ENCODE measurements at places on chromosomes 6 and 20.
A peak's percentile ranks its signal among the peaks of the same experiment; 100 is the strongest.

GRCh38 chr6:21664314-21665109, 71.0 kb downstream of the SOX4 start:
- no peak for DNase-seq

- no peak for DNase-seq
Measured at GRCh38 chr6:16079354-16079753, 49.5 kb upstream of the MYLIP start.

- DNase-seq, result no peak
Measured at GRCh38 chr6:31791324-31792089, 4.0 kb downstream of the VARS1 start.

DNA sequence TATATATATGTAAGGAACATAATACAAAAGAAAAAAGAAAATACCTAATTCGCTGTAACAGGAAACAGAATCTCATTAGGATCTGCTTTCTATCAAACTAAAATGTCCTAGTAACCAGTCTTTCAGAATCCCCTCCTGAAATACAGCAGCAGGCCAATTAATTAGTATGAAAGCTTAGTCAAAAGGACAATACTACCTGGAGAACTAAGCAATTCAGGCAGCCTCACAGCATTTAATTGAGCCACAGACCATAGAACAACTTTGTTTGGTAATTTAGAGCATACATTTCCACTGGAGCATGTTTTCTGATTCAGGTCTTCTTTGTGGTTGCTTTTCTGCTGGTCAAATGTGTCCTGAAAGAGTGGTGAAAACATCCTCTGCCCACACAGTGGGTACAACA, 516.0 kb downstream of the LMBRD1 start:
- DNase-seq, result no peak

GRCh38 chr6:111982681-111983080, 71.2 kb upstream of the CCN6 start:
- no peak for DNase-seq

DNA sequence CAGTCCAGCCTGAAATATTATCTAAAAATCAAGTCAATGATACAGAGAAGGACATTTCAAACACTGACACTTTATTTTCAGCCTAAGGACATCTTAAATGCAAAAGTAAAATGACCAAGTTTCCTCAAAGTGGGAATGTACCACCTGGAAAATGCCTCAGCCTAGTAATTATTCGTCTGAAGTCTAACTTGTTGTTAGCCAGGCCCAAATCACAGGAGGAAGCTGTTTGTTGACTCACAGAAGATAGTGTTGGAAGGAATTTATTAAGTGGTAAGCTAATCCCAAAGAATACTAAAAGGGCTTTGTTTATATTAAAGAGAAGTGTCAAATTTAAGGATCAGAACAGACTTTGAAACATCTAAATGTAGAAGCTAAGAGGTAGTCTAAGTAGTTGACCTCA, 2.5 kb downstream of the PDE7B start:
- no peak for DNase-seq

DNA sequence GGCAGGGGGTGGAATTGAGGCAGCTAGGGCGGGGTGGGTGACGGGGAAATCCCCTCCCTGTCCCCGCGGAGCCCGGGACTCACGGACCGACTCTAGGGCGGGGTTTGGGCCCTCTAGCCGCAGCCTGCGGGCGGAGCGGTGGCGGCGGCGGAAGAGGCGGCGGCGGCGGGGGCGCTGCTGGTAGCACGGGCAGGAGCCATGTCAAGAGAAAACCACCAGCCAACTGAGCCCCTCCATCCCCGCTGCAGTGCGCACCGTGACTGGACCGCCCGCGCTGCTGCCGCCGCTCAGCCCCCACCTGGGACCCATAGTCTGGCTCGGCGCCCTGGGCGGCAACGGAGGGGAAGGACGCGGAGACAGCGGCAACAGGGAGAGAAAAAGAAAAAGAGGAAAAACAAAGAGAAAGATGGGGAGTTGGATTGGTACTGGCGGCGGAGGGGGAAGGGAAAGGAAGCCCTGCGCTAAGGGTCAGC, 1.2 kb upstream of the C6orf62 start:
- DNase-seq, result peak; percentile 81

DNA sequence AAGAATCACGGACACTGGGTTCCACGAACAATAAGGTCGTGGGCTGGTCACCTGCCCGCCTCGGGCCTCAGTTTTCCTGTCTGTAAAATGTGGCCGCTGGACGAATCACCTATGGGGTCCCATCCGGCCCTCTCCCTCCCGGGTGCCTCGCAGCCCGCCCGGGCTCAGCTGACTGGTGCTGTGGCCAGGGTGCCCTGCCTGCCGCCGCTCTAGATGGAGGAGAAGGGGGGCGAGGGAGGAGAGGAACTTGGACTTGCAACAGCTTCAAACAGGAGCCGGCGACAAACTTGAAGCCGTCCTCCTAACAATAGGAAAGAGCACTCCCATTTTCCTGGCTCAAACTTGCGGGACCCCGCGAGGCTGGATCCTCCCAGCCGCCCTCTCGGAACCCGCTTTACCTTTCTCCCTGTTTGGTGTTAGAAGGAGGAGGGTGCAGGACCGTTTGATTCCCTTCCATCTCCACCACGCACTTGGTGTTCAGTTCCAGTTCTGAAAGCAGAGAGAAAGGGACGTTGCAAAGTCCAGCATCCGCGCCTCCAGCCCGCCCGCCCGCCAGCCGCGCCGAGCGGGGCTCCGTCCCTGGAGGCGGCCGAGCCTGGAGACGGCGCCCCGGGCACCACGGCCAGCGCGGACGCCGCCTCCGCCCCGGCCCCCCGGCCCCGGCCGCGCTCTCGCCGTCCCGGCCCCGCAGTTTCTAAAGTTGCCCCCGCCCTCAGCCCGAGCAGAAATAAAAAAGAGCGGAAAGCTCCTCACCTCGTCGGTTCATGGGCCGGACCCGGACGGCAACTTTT, 584 bp downstream of the KIF13A start:
- no peak for DNase-seq

- DNase-seq, result no peak
Measured at GRCh38 chr20:6053776-6054688, at the start of gene LRRN4. Gene LRRN4 (minus strand): TSS chr20:6054060. CDS start chr20:6052799, 1,261 bp downstream.

DNA sequence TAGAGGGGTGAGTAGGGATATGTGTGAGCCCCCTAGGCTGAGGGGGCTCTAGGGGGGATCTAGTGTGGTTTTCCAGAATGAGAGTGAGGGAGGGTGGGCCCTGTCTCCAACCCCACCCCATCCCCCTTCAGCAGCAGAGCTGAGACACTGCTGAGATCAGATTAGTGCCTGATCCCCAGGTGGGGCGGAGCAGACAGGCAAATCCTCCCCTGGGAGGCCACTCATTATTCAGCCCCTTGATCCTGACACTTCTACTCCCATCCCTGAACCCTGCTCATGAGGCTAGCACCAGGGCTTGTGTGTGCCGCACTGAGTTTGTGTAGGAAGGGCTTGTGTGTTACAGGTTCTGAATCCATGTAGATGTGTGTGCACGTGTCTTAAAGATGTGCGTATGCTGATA, 42.5 kb downstream of the SPDEF start:
- no peak for DNase-seq

GRCh38 chr6:36677753-36678487, 594 bp upstream of the CDKN1A start:
- DNase-seq, result no peak

DNA sequence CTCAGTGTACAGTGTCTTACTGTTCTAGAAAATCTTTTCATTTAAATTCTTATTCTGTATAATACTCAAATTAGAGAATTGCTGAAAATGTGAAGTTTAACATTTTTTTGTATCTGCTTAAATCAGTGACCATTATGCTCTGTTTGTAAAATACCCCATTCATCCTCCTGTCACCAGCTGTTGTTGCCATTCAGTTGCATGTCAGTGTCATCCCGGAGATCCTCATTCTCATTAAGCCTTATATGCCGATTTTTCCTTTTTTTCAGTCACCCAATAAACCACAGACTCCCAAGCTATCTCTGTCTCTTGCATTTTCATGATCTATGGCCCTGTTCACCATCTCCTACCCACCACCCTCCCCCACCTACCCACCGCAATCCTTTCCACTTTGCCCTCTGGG, 20.4 kb downstream of the GTF2H5 start:
- DNase-seq, result no peak

DNA sequence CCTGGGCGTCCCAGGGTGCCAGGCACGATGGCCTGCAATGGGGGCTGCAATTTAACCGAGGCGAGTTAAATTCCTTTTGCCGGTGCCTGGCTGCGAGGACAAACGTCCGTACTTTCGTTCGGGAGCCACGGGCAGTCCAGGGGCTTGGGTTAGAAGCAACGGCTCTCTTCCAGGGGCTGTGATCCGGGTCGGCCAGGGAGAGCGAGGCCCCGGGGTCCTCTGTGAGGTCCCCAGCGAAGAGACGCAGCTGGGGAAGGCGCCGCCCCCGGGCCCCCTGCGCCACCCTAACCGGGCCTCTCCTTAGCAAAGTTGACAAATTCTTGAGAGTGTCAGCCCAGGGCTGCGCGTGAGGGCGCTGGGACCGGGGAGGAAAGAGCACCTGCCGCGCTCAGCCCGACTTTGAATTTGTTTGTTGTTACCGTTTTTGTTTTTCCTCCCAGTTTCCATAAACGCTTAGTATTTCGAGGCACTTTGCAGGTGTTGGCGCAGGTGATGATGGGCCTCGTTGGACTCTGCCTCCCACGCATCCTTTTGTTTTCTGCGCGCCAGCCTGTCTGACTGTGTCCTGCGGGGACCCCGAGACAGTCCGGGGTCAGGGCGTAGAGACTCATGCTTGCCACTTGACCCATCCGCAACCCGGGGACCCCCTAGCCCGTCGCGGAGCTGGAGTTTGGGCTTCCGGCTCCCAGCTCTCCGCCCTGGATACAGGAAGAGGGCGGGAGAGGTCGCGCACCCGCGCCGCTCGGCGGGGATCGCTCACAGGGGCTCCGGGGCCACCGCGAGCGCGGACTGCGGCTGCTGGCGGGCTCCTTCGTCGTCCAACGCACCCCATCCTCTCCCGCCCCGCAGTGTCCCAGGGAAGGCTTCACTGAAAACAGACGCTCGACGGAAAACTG, 5.8 kb downstream of the OLIG3 start:
- DNase-seq, result peak; percentile 18

DNA sequence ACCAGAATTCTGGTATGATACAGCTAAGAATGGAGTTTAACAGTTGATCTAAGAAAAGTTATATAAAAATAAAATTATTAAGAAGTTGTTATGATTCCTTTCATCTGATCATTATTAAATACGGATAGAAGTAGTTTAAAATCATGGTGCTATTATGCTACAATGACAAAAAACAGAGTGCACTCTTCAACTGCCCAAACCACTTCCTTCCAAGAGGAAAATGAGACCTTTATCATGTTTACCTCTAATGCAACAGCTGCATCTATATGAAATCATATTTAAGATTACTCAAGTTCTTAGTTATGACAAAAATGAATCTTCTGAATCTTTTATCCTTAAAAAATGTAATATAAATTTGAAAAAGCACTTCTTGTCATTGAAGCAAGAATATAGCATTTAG, 31.2 kb downstream of the HACE1 start:
- DNase-seq, result no peak

- DNase-seq, result no peak
Measured at GRCh38 chr6:107045826-107046675, 18.1 kb downstream of the MTRES1 start.

Data from central memory CD4-positive, alpha-beta T cell (primary cell).